ENCODE measurements at places on chromosomes 1 and 21. TPM values are rescaled to one million over a fixed set of nuclear protein-coding genes. Genes with fewer than 3 reads are reported as not detected.

CLIC4 gene
- 842 TPM for total RNA-seq

BCL2L15 gene
- 0.22 TPM for total RNA-seq

KCNA3 gene
- total RNA-seq = not detected

PADI2 gene
- total RNA-seq = not detected

GIPC2 gene
- 0.13 TPM for total RNA-seq

GPR161 gene
- 13.9 TPM for total RNA-seq

TNFAIP8L2 gene
- not detected for total RNA-seq

GUCA2A gene
- total RNA-seq = not detected

USH2A gene
- under 0.01 TPM for total RNA-seq

ARHGAP29 gene
- 92.8 TPM for total RNA-seq

SPRR2F gene
- total RNA-seq = not detected

OR6K2 gene
- not detected for total RNA-seq

DEPDC1 gene
- total RNA-seq = 8.5 TPM

KRTAP24-1 gene
- total RNA-seq = not detected

OR2T35 gene
- total RNA-seq = not detected

FNDC5 gene
- 0.91 TPM for total RNA-seq

TRIM67 gene
- 0.22 TPM for total RNA-seq

SPRR2E gene
- total RNA-seq = not detected

FCGR3A gene
- total RNA-seq = not detected

TSSK3 gene
- 0.54 TPM for total RNA-seq

HSD3B2 gene
- total RNA-seq = not detected

CD84 gene
- not detected for total RNA-seq

RHCE gene
- total RNA-seq = 1.4 TPM

CYP4Z1 gene
- under 0.01 TPM for total RNA-seq

BOLA1 gene
- 6.4 TPM for total RNA-seq

DMRTA2 gene
- total RNA-seq = not detected

CLCNKB gene
- 0.54 TPM for total RNA-seq

CDKN2C gene
- 60.6 TPM for total RNA-seq

UROD gene
- total RNA-seq = 124 TPM

ATP6V1G3 gene
- not detected for total RNA-seq

SLC22A15 gene
- total RNA-seq = 19.5 TPM

SAMD11 gene
- total RNA-seq = 36.2 TPM

TTC13 gene
- total RNA-seq = 12.3 TPM

TUFT1 gene
- 15.8 TPM for total RNA-seq

RPAP2 gene
- total RNA-seq = 15.9 TPM

CD5L gene
- not detected for total RNA-seq

GSTM2 gene
- 16.2 TPM for total RNA-seq

FAM72B gene
- total RNA-seq = 0.91 TPM

FAM177B gene
- total RNA-seq = not detected

EFCAB14 gene
- 75.3 TPM for total RNA-seq

TNNI3K gene
- total RNA-seq = 1.6 TPM

RGS1 gene
- total RNA-seq = 0.43 TPM

HES3 gene
- total RNA-seq = not detected

IGFN1 gene
- total RNA-seq = not detected

MMP23B gene
- 0.52 TPM for total RNA-seq

NUDC gene
- total RNA-seq = 23.0 TPM

PLA2G4A gene
- 29.3 TPM for total RNA-seq

OR10Z1 gene
- total RNA-seq = not detected

KCNJ6 gene
- total RNA-seq = 0.78 TPM

CD52 gene
- not detected for total RNA-seq

RNU1-4 gene
- under 0.01 TPM for total RNA-seq

LCE1A gene
- total RNA-seq = not detected

Data from articular chondrocyte of knee joint (primary cell).